PC-9 (cell line): ENCODE measurements at places on chromosomes 3 and 15.

DNA sequence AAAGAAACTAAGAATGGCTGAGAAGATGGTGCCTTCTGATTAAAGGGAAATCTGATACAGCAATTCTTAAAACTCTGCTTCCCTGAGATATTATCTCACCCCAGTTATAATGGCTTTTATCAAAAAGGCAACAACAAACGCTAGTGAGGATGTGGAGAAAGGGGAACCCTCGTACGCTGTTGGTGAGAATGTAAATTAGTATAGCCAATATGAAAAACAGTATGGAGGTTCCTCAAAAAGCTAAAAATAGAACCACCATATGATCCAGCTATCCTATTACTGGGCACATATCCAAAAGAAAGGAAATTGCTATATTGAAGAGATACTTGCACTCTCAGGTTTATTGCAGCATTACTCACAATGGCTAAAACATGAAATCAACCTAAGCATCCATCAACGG, 65.1 kb downstream of the GOLIM4 start:
- DNase-seq, result no peak

DNA sequence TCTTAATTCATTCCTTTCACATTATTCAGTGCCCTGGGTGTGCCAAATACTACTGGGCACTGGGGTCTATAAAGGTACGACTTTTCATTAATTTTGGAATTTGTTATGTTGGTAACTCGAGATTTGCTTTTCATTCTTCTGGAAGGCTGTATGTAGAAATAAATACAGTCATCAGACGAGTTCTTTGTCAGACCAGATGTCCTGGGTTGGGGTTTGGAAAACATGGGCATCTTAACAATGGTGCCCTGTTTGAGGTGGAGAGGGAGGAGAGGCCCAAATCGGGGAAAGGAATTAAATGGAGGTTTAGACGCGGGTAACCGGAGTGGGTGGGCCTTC, 662 bp upstream of the GLCE start:
- DNase-seq, result no peak

DNA sequence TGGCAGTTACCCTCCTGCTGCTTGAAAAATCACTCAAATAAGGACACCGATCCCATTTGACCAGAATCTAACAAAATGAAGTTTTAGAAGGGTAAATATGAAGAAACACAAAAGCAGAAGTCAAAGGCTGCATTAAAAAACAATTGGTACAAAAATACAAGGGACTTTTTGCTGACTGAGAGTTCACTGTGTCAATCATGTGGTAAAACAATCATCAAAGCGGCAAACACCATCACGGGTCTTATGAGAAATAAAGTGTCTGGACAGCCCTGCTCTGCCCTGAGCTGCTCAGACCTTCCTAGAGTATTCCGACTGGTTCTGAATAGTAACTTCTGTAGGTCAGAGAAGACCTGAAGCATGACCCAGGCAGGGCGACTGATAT, 137.2 kb upstream of the RAD18 start:
- DNase-seq, result no peak

- DNase-seq, result no peak
Measured at GRCh38 chr3:13324835-13325501, 95.2 kb downstream of the NUP210 start.

GRCh38 chr3:141050576-141051442, at the start of gene SPSB4:
Gene SPSB4 (plus strand): TSS chr3:141051347. CDS start chr3:141066105, 14,758 bp downstream.
- DNase-seq, result peak; percentile 11

GRCh38 chr3:71487418-71487817, 96.1 kb downstream of the FOXP1 start:
- DNase-seq, result no peak

DNA sequence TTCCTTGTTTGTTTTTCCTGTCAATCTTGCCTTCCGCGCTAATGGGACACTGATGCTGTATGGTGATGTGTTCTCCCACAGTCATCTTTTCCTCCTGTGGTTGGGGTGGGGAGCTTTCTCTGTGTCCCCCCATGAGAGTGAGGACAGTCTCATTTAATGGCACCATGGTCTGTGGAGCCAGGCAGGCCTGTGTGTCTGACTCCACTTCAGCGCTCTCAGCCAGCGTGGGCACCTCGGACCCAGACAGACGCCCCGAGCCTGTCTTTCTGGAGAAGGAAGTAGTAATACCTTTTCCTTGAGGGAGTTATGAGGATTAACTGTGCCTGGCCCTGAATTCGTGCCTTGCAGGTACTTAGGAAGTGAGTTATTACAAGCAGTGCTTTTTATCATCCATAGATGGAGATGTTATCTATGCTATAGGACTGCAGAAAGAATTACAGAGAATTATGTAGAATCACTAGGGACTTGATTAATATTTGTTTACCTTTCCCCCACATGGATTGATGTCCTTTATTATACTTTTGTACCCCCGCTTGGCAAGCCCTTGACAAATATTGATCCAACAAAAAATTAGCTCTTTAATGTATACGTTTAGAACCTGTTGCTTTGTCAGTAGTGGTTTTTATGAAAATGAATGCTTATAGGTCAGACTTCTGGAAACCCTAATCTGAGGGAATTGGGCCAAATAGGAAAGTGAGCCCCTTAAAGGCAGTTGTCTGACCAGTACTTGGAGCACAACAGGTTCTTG, 152.4 kb downstream of the PGPEP1L start:
- no peak for DNase-seq

DNA sequence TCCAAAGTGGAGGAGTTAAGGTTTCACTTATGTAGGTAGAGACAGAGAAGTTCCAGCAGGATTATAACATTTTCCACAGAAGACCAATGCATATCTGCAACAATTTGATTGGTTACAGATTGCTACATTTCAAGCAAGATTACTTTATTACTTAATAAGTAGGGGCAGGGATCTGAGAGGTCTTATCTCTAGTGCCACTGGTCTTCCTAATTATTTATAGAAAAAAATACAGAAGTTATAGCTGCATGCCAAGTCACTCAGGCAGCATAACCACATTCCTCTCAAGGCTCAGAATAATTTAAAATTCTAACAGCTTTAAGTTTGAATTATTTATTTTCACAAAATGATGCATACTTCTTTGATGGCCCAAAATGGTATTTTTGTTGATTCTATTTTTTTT, 30.5 kb downstream of the RAD54L2 start:
- DNase-seq, result no peak

DNA sequence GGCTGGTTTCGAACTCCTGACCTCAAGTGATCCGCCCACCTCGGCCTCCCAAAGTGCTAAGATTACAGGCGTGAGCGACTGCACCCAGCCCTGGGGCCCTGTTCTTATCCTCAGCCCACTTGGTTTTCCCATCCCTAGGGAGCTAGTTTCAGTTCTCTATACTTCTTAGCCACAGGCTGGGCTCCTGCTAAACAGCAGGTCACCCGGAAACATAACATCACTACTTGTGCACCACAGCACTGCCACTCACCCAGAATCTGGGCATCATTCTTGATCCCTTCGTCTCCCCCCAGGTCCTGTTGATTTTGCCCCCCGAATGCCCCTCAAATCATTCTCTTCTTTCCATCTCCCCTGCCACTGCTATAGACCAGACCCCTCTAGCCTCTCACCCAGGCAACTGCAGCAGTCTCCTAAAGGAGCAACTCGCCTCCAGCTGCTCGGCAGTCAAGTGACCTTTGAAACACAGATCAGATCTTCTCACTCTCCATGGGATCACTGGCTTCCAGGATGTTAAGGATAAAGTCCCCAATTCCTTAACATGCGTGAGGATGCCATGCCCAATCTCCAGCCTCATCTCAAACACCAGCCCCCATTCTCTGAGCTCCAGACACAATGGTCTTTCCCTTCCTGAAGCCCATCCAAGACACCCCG, 5.6 kb upstream of the AP3S2 start:
- no peak for DNase-seq

DNA sequence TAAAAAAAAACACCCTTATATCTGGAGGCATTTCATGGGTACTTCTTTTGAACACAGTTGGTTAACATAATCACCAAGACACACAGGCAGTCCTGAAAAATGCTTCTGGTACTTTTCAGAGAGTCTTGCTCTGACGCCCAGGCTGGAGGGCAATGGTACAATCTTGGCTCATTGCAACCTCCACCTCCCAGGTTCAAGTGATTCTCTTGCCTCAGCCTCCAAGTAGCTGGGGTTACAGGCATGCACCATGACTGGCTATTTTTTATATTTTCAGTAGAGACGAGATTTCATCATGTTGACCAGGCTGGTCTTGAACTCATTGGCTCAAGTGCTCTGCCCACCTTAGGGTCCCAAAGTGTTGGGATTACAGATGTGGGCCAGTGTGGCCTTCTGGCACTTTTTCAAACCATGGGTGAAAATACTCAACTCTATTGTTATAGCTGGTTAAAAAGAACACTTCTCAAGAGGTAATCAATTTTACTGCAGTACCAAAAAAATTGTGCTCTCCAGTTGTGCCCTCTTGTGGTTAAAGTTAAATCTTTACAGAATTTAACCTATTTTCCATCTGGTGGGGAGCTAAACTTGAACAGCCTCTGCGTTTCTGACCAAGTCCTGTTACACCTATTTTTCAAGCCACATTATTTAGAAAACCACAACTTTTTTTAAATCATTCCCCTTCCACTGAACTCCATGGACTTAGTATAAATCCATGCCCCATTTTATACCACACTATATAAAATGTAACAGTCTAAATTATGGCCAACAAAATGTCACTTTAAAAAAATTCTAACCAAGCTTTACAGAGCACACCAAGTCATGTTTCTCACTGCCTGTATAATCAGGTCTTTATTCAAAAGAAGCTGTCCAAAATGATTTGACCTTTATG, 1.2 kb upstream of the SNAPC5 start:
- no peak for DNase-seq

DNA sequence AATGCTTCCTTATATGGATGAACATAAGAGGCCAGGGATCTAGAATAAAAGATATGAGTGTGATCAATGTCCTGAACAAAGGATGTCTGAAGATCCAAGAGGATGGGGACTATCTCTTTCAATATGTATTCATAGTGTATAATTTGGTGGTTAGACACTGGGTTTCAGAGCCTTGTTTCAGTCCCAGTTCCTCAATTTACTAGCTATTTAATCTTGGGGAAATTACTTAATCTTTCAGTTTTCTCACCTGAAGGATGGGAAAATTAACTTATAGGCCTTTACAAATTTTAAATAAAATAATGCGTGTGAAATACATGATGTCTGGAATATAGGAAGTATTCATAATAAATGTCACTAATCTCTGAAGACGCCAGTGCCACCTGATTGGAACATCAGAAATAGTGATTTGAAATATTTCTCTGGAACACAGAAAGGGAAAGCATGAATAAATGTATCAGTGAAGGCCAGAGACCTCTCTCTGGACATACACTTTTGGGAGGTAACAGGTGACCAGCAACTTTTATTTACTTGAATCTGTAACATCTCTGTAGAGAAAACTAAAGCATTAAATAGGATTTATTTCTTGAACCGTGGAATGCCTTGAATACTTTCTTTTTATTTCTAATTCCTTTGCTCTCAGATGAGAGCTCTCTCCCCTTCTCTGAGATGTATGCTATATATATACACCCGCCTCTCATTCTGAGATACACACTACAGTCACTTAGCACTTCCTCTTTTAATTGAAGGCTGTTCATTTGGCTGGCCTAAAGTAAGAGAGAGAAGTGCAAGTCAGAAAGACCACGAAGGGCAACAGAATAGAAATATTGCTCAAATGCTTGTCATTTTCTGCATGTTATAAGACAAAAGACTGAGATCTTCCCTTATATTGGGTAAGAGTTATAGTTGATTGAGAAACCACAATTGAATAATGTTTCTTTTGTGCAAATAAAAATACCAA, 407.1 kb downstream of the LSAMP start:
- DNase-seq, result no peak

DNA sequence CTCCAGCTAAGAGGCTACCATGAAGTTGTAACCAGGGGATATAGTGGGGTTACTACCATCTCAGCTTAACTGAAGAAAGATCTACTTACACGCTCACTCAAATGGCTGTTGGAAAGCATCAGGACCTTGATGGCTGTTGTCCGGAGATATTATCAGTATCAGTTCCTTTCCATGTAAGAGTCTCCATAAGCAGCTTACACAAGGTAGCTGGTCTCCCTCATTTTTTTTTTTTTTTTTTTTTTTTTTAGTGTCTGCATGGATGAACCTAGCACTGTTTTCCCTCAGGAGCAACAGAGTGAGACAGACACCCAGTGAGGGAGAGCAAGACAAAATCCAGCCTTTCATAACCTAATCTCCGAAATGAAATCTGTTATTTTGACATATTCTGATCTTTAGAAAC, 230.9 kb downstream of the CADM2 start:
- DNase-seq, result no peak

GRCh38 chr3:63076357-63076756, 201.1 kb upstream of the CADPS start:
- DNase-seq, result no peak

GRCh38 chr15:71043373-71043772, 71.9 kb upstream of the THSD4 start:
- DNase-seq, result no peak
